ENCODE measurements at places on chromosomes 7 and 10.
A peak's percentile ranks its signal among the peaks of the same experiment; 100 is the strongest.

- DNase-seq, result no peak
Measured at GRCh38 chr10:62735464-62736167, 68.9 kb upstream of the ADO start.

DNA sequence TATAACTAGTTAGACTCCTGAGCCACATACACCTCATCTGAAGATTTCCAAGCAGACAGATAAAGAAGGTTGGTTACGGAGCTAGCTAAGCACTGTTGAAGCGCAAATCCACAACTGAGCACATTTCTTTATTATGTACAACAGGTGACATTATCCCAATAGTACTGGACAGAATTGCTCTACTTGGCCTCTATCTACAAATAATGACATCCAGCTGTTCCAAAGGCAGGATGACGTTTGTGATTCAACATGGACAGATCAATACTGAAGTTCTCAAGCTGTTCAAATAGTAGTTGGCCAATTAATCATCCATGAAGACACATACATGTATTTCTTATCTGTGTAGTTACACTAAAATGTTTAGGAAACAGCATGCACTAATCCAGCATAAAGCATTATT is 101.0 kb downstream of the UBE2H start:
- DNase-seq, result no peak

- no peak for DNase-seq
Measured at GRCh38 chr7:73832806-73833205, 2.0 kb downstream of the CLDN4 start.

- no peak for DNase-seq
Measured at GRCh38 chr10:5977471-5978229, at the start of gene IL15RA. IL15RA (minus strand) TSS chr10:5977543; CDS start chr10:5977492, 51 bp downstream.

DNA sequence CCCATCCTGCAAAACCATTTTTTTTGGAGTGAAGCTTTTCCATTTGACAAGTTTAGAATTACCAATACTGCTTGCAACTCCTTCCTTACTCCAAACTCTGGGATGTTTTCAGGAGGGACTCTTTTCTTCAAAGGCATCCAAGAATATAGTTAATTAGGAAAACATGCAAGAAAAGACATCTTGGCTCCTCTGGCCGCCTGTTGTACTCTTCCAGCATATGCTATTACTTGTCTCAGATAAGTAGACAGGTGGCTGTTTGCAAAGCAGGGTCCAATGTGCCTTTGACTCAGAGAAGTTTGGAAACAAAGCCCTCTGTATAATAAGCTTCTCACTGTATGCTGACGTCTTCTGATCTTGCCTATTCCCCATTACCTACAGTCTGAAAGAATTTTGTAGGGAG is 746.5 kb downstream of the AUTS2 start:
- DNase-seq, result no peak

- no peak for DNase-seq
Measured at GRCh38 chr7:22234227-22234626, 122.7 kb downstream of the RAPGEF5 start.

DNA sequence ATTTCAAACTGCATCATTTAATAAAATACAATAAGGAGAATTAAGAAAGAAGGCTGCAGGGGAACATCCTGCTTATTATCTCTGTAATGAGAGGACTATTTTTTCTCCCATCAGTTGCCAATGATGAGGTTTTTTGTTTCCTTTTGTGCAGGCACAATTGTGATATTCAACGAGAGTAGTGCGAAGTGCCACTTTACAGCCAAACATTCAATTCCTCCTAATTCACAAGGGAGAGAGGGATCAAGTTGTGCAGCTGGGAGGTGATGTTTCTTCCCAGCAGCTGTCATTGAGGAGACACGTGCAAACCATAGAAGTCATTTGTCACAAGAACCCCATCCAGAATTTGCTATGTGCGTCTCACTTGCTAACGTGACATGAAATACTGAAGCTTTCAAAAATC is 81.6 kb upstream of the ICA1 start:
- DNase-seq, result no peak

GRCh38 chr7:36216063-36216684 is 63.1 kb downstream of the EEPD1 start:
- no peak for DNase-seq

DNA sequence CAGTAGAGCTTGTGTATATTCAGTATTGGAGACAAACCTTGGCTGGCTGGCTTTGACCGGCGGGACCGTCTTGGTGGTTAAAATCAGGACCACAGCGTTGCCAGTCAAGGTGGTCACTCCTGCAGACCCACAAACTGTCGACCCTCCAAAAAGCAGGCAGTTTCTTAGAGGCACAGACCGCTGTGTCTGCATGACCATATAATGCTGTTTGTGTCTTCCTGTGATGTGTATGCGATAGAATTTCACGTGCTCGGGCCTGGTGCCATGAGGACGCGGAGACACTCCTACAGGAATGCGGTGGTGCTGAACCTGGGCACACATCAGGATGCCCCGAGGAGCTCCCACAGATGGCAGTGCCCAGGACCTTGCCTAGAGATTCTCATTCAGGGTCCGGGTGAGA is 34.8 kb downstream of the BNIP3 start:
- DNase-seq, result no peak

DNA sequence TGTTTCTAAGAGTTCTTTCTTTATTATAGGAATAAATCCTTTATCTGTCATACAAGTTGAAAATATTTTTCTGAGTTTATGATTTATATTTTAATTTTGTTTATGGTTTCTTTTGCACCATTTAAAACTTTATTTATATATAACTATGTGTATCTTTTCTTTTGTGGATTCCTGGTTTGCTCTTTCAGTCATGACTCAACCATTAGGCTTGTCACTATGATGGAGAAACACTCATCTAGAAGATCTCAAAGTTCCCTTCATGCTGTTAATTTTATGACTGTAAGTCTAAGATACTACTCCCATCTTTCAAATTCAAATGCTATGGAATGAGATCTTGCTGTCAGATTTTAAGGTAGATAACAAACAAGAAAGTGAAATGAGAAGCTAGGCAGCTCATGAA is 199.5 kb downstream of the INHBA start:
- DNase-seq, result no peak

GRCh38 chr7:46072722-46073121 is 151.7 kb upstream of the IGFBP3 start:
- DNase-seq, result no peak

- no peak for DNase-seq
Measured at GRCh38 chr7:144866189-144866588, 30.3 kb upstream of the TPK1 start.

DNA sequence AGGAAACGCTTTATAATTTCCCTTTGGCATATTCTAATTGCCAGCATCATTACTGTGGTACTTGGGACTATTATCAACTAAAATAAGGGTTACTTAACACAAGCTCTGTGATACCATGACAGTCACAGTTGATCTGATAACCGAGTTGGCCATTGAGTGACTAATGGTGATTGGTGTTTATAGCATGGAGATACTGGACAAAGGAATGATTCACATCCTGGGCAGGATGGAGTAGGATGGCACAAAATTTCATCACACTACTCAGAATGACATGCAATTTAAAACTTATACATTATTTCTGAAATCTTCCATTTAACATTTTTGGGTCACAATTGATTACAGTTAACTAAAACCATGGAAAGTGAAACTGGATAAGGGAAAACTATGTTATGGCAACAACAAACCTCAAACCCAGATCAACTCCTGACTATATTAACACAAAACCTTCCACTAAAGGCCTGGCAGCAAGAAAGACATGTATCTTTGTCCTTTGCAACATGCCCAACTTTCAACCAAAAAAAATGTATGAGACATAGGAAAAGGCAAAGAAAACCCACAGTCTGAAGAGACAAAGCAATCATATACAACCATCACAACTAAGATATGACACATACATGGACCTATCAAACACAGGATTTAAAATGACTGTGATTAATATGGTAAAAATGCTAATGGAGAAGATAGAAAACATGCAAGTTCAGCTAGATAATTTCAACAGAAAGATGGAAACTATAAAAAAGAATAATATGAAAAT is 208.5 kb upstream of the NRP1 start:
- DNase-seq, result no peak

DNA sequence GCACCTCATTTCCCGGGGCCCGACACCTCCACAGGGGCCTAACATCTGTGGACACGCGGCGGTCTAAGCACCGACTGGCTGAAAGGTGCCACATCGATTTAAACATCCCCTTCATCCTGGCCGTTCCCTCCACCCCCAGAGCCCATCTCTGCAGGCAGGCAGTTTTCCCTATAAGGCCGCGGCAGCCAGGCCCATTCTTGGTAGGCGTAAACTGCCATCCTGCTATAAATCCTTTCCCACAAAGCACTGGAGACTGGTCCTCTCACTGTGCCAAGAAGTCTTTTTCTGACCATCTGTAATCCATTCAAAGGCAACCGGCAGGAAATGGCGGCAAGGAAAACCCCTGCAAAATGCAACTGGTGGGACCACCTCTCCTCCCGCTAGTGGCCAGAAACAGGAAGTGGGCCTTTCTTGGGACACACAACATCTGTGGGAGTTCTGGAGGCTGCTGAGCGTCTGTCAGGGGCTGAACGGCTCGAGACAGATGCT is 22.4 kb downstream of the ATXN7L1 start:
- DNase-seq, result peak; percentile 52

DNA sequence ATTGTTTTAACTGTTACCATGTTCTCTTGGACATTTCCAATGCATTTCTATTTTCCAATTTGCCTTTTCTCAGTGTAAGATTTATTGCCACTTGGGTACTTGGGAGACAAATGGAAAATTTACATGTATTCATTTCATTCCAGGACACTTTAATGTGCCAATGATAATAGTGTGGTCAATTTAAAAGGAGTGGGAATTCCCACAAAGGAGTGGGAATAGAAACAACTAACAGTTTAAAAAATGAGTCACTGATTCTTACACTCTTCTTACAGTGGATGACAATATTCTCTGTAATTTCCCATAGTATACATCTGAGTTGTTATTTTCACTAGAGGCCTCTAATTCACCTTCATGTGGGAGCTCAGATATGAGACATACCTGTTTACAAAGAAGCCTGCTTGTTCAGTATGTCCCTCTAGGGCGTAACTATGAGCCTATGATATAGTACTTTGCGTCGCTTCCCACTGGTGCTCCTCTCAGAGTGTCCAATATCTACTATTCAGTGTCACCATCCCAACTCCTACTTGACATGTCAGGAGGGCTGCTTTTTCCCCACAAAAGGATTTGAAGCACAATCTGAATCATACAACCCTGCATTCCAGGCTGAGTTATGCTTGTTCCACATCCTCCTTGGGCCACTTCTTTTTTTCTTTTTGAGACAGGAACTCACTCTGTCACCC is 301.3 kb downstream of the PHTF2 start:
- DNase-seq, result no peak

DNA sequence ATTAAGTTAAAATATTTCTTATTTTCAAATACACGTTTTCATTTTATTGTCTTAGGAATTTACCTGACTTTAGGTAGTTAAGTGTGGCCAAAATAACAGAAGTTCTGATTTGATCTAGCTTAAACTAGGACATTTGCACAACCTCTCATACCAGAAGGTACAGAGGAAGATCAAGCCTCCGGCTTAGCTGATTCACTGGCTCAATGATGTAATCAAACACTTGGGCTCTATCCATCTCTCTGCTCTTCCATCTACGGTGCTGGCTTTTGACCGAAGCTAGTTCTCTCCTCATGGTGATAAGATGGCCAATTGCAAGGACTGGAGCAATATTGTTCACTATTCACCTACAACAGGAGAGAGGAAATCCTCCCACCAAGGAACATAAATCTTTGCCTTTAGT is 12.2 kb upstream of the HYCC1 start:
- DNase-seq, result no peak

GRCh38 chr10:103042129-103042528 is 124.0 kb downstream of the CNNM2 start:
- DNase-seq, result no peak

DNA sequence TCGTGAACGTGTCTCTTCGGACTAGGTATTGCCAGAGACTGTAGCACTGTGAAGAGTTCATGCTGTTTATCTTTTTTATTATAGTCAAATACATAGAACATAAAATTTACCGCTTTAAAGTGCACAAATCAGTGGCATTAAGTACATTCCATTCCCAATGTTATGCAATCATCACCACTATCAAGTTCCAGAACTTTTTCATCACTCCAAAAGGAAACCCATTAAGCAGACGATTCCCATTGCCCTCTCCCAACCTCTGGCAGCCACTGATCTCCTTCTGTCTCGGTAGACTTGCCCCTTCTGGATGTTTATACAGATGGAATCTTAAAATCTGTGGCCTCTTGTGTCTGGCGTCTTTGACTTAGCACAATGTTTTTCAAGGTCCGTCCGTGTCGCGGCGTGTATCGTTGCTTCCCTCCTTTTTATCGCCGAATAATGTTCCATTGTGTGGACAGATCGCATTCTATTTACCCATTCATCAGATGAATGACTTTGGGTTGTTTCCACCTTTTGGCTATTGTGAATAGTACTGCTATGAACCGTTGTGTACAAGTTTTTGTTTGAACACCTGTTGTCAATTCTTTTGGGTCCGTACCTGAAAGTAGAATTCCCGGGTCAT is 2.7 kb downstream of the PROSER2 start:
- DNase-seq, result no peak

GRCh38 chr7:36986511-36986933 is 262.2 kb upstream of the AOAH start:
- DNase-seq, result no peak

DNA sequence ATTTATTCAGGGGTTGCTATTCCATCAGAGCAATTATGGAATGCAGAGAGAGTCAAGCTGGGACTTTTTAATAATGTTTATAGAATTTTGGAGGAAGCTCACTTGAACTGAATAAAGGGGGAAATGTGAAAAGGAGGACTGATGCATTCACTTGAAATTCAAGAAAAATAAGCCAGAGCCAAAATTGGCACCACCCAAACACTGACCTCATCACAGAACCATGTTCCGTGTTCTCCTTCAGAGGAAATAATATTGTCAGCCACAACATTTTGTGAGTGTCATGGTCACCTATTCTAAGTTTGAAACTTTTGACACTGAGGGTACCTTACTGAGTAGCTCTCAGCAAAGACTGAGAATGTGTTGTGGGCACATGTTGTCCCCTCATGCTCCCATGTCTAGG is 207.0 kb downstream of the ANK3 start:
- DNase-seq, result no peak

DNA sequence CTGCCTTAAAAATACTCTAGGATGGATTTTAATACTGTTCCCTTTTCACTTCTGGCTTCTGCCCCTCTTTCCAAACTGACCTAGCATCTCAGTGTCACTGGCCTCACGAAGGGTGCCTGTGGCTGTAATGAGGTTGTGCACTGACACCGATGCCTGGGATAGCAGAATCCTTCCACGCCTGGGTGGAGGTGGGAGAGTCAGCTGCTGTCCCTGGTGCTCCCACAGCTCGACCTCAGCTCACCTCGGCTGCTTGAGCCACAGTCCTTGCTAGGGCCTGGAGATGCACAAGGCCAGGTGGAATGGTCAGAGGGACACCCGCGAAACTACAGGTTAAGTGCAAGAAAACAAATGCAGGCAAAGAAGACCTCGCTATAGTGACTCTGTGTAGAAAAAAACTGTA is 123.4 kb upstream of the ACBD5 start:
- no peak for DNase-seq

- no peak for DNase-seq
Measured at GRCh38 chr10:69328380-69328735, 50.1 kb downstream of the HK1 start.

- DNase-seq, result no peak
Measured at GRCh38 chr10:13684806-13685482, 98.2 kb downstream of the PRPF18 start.

All from ascending aorta (tissue), 2 donors.